ENCODE measurements at places on chromosomes 6 and 20. TPM values are rescaled to one million over a fixed set of nuclear protein-coding genes. Genes with fewer than 3 reads are reported as not detected.

DNA sequence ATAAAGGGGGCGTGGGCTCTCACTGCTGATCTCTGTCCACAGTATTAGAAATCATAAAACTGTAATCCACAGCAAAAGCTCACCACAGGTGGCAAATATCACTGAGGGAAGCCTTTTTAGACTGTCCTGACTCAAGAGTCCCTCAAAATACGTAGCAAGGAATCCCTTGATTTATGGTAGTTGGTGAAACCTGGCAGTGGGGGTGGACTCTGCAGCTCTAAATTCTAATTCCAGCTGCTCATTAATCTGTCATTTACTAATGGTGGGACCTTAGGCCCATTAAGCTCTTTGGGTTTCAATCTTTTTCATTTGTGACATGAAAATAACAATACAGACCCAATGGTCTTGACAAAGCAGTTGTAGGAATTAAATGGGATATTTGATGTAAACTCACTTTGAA lies 32.3 kb downstream of the GMDS start:
- H3K27ac ChIP-seq: no peak overlapping the region
- H3K27me3 ChIP-seq: no peaks in the 10 kb centered on the region
- H3K36me3 ChIP-seq: no peaks in the 10 kb centered on the region
- no peak for DNase-seq
- H3K4me1 ChIP-seq: no peaks in the 10 kb centered on the region
- no peak overlapping the region for H3K4me3 ChIP-seq

DNA sequence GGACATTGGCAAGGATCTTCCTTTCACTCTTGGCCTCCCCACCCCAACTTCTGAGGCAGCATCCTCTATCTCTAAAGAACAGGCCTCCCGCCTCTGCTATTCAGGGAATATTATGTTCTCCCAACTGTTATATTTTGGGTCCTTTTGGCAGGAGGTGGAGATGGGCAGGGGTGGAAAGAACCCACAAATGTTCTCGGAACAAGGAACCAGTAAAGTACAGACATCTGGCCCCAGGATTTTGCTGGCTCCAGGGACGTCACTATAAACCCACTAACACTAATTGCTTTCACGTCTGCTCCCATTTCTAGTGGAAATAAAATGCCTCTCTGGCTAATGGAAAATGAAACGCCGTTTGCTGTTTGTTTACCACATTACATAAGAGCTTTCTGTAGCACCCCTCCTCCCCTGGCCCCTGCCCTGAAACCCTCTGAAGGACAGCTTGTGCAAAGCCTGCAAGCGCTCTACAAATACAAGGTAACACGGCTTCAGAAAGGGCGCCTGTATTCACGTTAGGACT lies 77.7 kb upstream of the TBC1D7 start:
- no peak for DNase-seq
- peaks cover 54% of the 10 kb centered on the region for H3K4me1 ChIP-seq
- H3K4me3 ChIP-seq: no peak overlapping the region
- H3K27me3 ChIP-seq: no peaks in the 10 kb centered on the region

The MUC21 gene
- polyA plus RNA-seq: 1.2 TPM

GRCh38 chr6:162090734-162091133 lies 636.8 kb downstream of the PRKN start:
- no peak overlapping the region for H3K4me3 ChIP-seq
- H3K27ac ChIP-seq: no peak overlapping the region
- H3K36me3 ChIP-seq: no peaks in the 10 kb centered on the region
- H3K27me3 ChIP-seq: no peaks in the 10 kb centered on the region

GRCh38 chr20:4844325-4844724 lies 122.6 kb downstream of the PRND start:
- no peaks in the 10 kb centered on the region for H3K4me1 ChIP-seq
- DNase-seq: peak; percentile 24
- H3K27me3 ChIP-seq: no peaks in the 10 kb centered on the region
- no peak overlapping the region for H3K4me3 ChIP-seq

DNA sequence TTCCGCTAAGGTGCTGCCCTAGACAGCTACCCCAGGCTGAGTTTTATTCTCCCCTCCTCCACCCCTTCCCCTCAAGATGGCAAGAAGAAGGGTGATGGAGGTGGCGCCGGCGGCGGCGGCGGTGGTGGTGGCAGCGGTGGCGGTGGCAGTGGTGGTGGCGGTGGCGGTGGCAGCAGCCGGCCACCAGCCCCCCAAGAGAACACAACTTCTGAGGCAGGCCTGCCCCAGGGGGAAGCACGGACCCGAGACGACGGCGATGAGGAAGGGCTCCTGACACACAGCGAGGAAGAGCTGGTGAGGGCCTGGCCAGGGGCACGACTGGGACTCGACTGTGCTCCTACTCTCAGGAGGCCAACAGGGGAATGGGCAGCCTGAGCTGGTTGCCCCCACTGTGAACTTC lies 35.1 kb downstream of the EIF2S2 start:
- no peak overlapping the region for H3K27ac ChIP-seq
- peaks cover 1% of the 10 kb centered on the region for H3K4me1 ChIP-seq
- H3K36me3 ChIP-seq: peaks cover 31% of the 10 kb centered on the region
- H3K4me3 ChIP-seq: no peak overlapping the region
- no peaks in the 10 kb centered on the region for H3K27me3 ChIP-seq

The TBX18 gene
- 0.32 TPM for polyA plus RNA-seq

Measured in sigmoid colon (tissue), 7 donors.